ENCODE measurements at places on chromosomes 7 and 10. TPM values are rescaled to one million over a fixed set of nuclear protein-coding genes. Genes with fewer than 3 reads are reported as not detected.

The SEMA4G gene
- 14.8 TPM for total RNA-seq

The GBX1 gene
- not detected for total RNA-seq

The TRPV5 gene
- not detected for total RNA-seq

The SH2D4B gene
- total RNA-seq = 1.2 TPM

The FRMPD2 gene
- total RNA-seq = 4.2 TPM

The SFTPD gene
- 0.25 TPM for total RNA-seq

The NPSR1 gene
- total RNA-seq = not detected

The SPDYE5 gene
- not detected for total RNA-seq

The GATA3 gene
- under 0.01 TPM for total RNA-seq

The TFR2 gene
- total RNA-seq = 3.9 TPM

The SSMEM1 gene
- not detected for total RNA-seq

The LIPN gene
- total RNA-seq = 0.25 TPM

The VPS37D gene
- 14.5 TPM for total RNA-seq

The CYP3A4 gene
- not detected for total RNA-seq

The MMP21 gene
- 0.25 TPM for total RNA-seq

The DOCK1 gene
- 13.5 TPM for total RNA-seq

The CLDN12 gene
- 27.8 TPM for total RNA-seq

The KLLN gene
- 0.49 TPM for total RNA-seq

The TAS2R4 gene
- total RNA-seq = 3.4 TPM

The SYT15B gene
- total RNA-seq = under 0.01 TPM

The INA gene
- 161 TPM for total RNA-seq

The LRRD1 gene
- total RNA-seq = 0.74 TPM

The EPHB6 gene
- total RNA-seq = 48.7 TPM

The CLDN3 gene
- not detected for total RNA-seq

The HOXA11 gene
- total RNA-seq = not detected

The ABLIM1 gene
- total RNA-seq = 72.3 TPM

The DNA2 gene
- 20.7 TPM for total RNA-seq

The RELN gene
- 52.6 TPM for total RNA-seq

The TCAF2 gene
- total RNA-seq = 0.49 TPM

The NEURL1 gene
- total RNA-seq = 26.8 TPM

The SLC39A12 gene
- total RNA-seq = 2.2 TPM

The C10orf62 gene
- not detected for total RNA-seq

The PRLHR gene
- 2.0 TPM for total RNA-seq

The VGF gene
- 10.1 TPM for total RNA-seq

The LSM8 gene
- 51.4 TPM for total RNA-seq

The ITGA8 gene
- 3.2 TPM for total RNA-seq

The GHRHR gene
- total RNA-seq = 2.2 TPM

The HOXA2 gene
- not detected for total RNA-seq

The OPALIN gene
- not detected for total RNA-seq

The TACC2 gene
- 25.3 TPM for total RNA-seq

The HYAL4 gene
- total RNA-seq = not detected

Measured in temporal lobe (tissue), 4 donors.